LoVo (cell line): ENCODE measurements at places on chromosomes 1 and 21.
A peak's percentile ranks its signal among the peaks of the same experiment; 100 is the strongest.

GRCh38 chr1:200526709-200527612 lies 93.6 kb downstream of the KIF14 start:
- DNase-seq, result no peak

GRCh38 chr1:238377280-238377919 lies 486.7 kb upstream of the ZP4 start:
- DNase-seq, result no peak

DNA sequence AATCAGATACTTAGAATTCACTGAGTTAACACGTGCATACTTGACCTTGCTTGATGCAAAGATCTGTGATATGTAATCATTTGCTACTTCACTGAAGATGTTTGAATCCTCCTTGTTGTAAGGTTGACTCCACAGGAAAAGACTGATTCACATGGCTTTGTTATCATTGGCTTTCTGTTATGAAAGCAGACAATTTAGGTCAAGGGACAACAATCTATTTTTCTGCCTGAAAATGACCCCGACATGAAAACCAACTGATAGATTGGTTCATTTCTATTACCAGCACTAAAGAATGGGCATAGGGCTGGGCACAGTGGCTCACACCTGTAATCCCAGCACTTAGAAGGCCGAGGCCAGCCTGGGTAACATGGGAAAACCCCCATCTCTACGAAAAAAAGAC lies 546.9 kb downstream of the SMYD3 start:
- DNase-seq, result no peak

DNA sequence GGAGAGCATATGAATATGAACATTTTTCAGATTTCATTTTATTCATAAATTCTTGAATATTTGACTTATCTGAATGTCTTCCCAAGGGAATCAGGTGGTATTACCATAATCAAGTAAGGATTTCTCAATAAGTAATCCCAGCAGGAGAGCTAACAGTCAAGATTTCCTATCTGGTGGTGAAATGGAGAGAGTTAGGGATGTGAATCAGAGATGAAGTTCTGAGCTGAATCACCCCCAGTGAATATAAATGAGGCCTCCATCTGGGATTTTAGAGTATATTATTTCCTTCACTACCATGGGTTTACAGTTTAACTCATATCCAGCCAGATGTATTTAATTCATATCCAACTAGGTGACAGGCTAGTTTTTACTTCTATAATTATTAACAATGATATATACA lies 61.5 kb upstream of the RGS2 start:
- no peak for DNase-seq

- no peak for DNase-seq
Measured at GRCh38 chr1:70947835-70948234, 99.8 kb downstream of the PTGER3 start.

DNA sequence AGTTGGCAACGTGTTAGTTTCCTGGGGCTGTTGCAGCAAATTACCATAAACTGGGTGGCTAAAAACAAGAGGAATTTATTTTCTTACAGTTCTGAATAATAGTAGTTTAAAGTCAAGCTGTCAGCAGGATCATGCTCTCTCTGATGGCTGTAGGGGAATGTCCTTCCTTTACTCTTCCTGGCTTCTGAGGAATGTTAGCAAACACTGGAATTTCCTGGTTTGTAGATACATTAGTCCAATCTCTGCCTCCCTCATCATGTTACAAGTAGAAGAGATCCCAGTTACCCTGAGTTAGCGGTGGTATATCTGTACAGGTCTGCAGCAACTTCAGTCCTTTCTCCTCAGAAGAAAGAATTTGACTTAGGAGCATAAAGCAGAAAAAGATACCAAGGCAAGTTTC lies 2249.1 kb downstream of the NCAM2 start:
- DNase-seq, result no peak

- no peak for DNase-seq
Measured at GRCh38 chr1:94542088-94542870, 720 bp upstream of the F3 start.

DNA sequence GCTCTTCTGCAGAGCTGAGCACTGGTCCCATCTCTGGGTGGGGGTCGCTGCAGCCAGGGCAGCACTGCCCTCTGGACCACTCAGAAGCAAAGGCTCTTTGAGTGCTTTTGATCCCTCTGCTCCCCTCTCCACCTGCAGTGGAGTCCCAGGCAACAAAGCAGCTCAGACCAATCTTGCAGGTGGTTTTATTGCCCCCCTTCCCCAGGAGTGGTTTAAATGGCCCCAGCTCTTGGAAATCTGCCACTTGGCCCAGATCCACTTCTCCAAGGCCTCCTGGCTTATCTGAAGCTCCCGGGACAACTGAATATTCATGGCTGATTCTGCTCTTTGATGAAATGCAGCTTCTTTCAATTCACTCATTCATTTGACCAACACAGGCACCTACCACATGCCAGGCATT lies 2.7 kb downstream of the STUM start:
- no peak for DNase-seq

DNA sequence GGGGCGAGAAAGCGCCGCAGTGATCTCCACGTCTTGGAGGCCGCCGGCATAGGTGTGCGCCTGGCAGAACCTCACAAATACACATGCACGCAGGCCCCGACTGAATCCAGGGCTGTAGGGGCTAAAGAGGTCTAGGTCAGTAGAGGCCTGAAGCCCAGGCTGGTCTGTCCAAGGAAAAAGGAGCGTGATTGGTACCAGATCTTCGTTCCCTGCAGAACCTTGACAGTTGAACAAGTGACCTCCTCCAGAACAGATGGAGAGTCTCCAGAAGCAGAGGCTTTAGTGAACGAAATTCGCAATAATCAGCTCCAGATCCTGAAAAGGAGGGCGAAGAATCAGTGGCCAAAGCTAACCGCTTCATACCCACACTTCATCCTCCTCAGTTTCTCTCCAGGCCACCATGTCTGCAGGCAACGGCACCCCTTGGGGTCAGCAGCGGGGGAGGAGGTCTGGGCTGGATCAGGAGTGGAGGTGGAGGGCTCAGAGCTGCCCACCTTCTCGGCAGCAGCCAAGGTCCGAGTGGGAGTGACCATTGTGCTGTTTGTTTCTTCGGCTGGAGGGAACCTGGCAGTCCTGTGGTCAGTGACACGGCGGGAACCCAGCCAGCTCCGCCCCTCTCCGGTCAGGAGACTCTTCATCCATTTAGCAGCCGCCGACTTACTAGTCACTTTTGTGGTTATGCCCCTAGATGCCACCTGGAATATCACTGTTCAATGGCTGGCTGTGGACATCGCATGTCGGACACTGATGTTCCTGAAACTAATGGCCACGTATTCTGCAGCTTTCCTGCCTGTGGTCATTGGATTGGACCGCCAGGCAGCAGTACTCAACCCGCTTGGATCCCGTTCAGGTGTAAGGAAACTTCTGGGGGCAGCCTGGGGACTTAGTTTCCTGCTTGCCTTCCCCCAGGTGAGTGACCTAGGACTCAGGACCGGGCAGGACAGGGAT lies 749 bp upstream of the PEX11B start:
- peak; percentile 68 for DNase-seq

DNA sequence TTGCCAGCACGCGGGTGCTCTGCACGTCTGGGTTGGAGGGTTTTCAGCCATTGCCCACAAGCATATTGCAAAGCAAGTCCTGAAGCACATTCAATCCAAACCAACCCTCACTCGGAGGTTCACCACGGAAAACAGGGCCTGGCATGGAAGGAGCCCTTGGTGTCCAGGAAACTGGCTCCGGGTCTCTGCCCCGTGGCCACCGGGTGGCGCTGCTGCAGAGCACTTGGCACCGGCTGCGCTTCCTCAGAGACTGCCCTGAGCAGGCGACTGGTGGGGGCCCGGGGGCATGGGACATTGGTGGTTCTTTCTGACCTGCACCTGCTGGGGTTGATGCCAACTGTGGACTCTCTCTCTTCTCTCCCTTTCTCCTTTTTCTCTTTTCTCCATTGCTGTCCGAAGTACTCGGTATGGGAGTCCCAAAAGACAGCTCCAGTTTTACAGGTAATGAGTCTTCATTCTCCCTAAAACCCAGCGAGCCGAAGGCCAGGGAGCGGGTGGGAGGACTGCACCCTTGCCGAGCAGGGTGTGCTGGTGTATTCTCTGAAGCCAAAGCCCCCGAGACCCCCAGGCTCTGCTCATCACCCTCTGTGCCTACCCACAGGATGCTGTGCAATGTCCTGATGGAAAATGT lies 4.1 kb upstream of the KCNAB2 start:
- no peak for DNase-seq
